Metanephros (tissue), 2 donors: ENCODE measurements at places on chromosomes 2 and 18. TPM values are rescaled to one million over a fixed set of nuclear protein-coding genes. Genes with fewer than 3 reads are reported as not detected.

Gene SPP2
- total RNA-seq, result not detected

Gene PJVK
- 5.1 TPM for total RNA-seq

Gene RAX
- not detected for total RNA-seq

Gene CNTNAP5
- 0.58 TPM for total RNA-seq

Gene CLIP4
- 24.2 TPM for total RNA-seq

Gene PAX8
- total RNA-seq, result 178 TPM

Gene CPSF3
- 38.1 TPM for total RNA-seq

Gene CD8B
- total RNA-seq, result 0.88 TPM

Gene DGKD
- total RNA-seq, result 32.5 TPM
